ENCODE measurements at places on chromosomes 6 and 20. TPM values are rescaled to one million over a fixed set of nuclear protein-coding genes. Genes with fewer than 3 reads are reported as not detected.

Gene EEF1A2
- 10.9 TPM for total RNA-seq

DNA sequence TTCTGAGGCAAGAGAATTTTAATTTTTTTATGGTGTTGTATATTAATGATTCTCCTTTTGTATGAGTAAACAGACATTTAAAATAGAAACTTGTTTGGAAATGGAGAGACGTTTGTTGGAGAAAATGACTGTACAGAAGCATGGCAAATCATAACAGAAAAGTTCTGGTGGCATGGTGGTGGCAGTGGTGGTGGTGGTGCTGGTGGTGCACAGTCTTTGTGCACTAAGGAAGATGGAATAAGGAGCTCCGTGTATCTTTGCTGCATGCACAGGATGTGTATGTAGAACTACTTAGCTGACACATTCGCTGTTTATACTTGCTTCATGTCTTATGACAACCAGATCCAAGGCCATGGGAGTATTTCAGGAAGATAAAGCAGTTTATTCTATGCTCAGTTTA lies 294.9 kb downstream of the UTRN start:
- H3K27me3 ChIP-seq, result no peaks in the 10 kb centered on the region
- peak overlapping the region; percentile 58 for H3K27ac ChIP-seq
- H3K4me3 ChIP-seq, result peak overlapping the region; percentile 20

- H3K36me3 ChIP-seq, result peaks cover 6% of the 10 kb centered on the region
- peaks cover 22% of the 10 kb centered on the region for H3K4me1 ChIP-seq
- peaks cover 13% of the 10 kb centered on the region for H3K27me3 ChIP-seq
These were observed 1.1 kb downstream of the ABT1 start for GRCh38 chr6:26597821-26598220.

- H3K36me3 ChIP-seq, result peaks cover 45% of the 10 kb centered on the region
- peak overlapping the region; percentile 93 for H3K27ac ChIP-seq
- no peaks in the 10 kb centered on the region for H3K27me3 ChIP-seq
- no peak for ATAC-seq
- peak overlapping the region; percentile 92 for H3K4me3 ChIP-seq
These were observed 1.9 kb downstream of the NCOA7 start for GRCh38 chr6:125792680-125793079.

DNA sequence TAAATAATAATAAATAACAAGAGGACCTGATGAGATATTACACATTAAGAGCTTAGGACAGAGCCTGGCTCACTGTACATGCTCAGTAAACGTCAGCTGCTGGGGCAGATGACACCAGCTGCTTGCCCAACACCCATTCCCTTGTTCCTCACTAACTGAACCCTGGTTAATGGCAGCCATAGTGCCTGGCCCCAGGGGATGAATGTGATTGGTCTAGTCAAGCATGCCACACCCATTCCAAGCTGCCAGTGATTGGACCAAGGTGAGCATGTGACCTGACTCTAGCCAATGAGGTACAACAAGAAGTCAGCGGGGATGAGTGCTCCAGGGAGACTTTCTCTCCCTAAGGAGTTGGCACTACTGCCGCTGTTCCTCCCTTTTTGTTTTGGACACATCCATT lies 85.1 kb upstream of the PTPN1 start:
- peak; percentile 46 for ATAC-seq
- H3K4me1 ChIP-seq, result no peaks in the 10 kb centered on the region
- H3K36me3 ChIP-seq, result no peaks in the 10 kb centered on the region
- peaks cover 9% of the 10 kb centered on the region for H3K27me3 ChIP-seq
- H3K27ac ChIP-seq, result no peak overlapping the region
- no peak overlapping the region for H3K4me3 ChIP-seq

DNA sequence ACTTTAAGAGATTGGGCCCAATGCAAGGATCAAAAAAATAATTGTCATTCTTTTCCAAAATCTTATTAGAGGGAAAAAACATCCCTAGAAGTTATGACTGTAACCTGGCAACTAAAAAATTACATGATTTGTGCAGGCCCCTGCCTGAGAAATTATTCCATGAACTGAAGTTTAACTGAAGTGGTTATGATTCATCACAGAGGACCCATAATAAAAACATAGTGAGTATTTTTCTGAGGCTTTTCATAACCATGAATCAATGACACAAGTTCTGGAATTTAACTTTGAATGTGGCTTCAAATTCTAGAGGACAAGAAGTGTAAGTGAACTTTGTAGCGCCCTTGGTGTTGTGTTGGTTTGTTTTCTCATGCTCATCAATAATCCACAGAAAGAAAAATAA lies 31.1 kb upstream of the CARMIL1 start:
- H3K36me3 ChIP-seq, result no peaks in the 10 kb centered on the region
- H3K27me3 ChIP-seq, result peaks cover 7% of the 10 kb centered on the region
- H3K4me3 ChIP-seq, result no peak overlapping the region
- H3K27ac ChIP-seq, result no peak overlapping the region

- peaks cover 59% of the 10 kb centered on the region for H3K4me1 ChIP-seq
- peak overlapping the region; percentile 84 for H3K4me3 ChIP-seq
- H3K36me3 ChIP-seq, result peaks cover 35% of the 10 kb centered on the region
- H3K27ac ChIP-seq, result peak overlapping the region; percentile 87
- ATAC-seq, result no peak
These were observed 15.6 kb downstream of the RIPOR2 start for GRCh38 chr6:24920136-24920535.

GRCh38 chr20:56217829-56218228 lies 30.7 kb upstream of the MC3R start:
- ATAC-seq, result no peak
- peaks cover 4% of the 10 kb centered on the region for H3K27me3 ChIP-seq
- no peak overlapping the region for H3K4me3 ChIP-seq
- H3K4me1 ChIP-seq, result no peaks in the 10 kb centered on the region

- H3K4me1 ChIP-seq, result peaks cover 6% of the 10 kb centered on the region
- no peak overlapping the region for H3K4me3 ChIP-seq
- H3K27ac ChIP-seq, result no peak overlapping the region
- no peak for ATAC-seq
These were observed 56.8 kb upstream of the EEF1A1 start for GRCh38 chr6:73577676-73578075.

- peaks cover 22% of the 10 kb centered on the region for H3K27me3 ChIP-seq
- H3K36me3 ChIP-seq, result no peaks in the 10 kb centered on the region
These were observed 274.8 kb downstream of the LRFN2 start for GRCh38 chr6:40312213-40313015.

- H3K27me3 ChIP-seq, result peaks cover 15% of the 10 kb centered on the region
- H3K27ac ChIP-seq, result no peak overlapping the region
- ATAC-seq, result no peak
- no peaks in the 10 kb centered on the region for H3K4me1 ChIP-seq
- no peaks in the 10 kb centered on the region for H3K36me3 ChIP-seq
- no peak overlapping the region for H3K4me3 ChIP-seq
These were observed 230.3 kb downstream of the TBC1D7 start for GRCh38 chr6:13098006-13098405.

DNA sequence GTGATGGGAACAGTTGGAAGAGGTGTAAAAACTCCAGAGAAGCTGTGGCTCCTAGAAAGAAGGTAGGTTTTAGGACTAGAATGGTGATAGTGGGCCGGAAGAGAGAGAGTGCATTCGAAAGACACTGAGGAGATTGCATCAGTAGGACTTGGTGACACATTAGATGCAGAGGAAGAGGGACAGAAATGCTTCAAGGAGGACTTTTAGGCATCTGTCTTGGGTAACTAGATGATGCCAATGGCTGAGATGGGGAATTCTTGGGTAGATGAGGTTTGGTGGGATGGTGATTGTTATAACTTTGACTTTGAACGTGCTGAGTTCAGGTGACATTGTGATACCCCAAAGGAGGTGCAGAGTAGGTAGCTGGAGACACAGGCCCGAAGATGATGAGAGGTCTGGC lies 196.5 kb downstream of the GMPR start:
- H3K4me1 ChIP-seq, result peaks cover 62% of the 10 kb centered on the region
- peak; percentile 51 for ATAC-seq
- peak overlapping the region; percentile 95 for H3K27ac ChIP-seq
- peaks cover 61% of the 10 kb centered on the region for H3K36me3 ChIP-seq

- peak; percentile 23 for ATAC-seq
- peaks cover 43% of the 10 kb centered on the region for H3K4me1 ChIP-seq
These were observed 1.4 kb downstream of the RREB1 start for GRCh38 chr6:7108964-7109836.

GRCh38 chr6:90859056-90859455 lies 272.2 kb upstream of the MAP3K7 start:
- H3K4me1 ChIP-seq, result no peaks in the 10 kb centered on the region
- no peaks in the 10 kb centered on the region for H3K36me3 ChIP-seq
- peaks cover 13% of the 10 kb centered on the region for H3K27me3 ChIP-seq
- H3K27ac ChIP-seq, result no peak overlapping the region
- H3K4me3 ChIP-seq, result no peak overlapping the region

DNA sequence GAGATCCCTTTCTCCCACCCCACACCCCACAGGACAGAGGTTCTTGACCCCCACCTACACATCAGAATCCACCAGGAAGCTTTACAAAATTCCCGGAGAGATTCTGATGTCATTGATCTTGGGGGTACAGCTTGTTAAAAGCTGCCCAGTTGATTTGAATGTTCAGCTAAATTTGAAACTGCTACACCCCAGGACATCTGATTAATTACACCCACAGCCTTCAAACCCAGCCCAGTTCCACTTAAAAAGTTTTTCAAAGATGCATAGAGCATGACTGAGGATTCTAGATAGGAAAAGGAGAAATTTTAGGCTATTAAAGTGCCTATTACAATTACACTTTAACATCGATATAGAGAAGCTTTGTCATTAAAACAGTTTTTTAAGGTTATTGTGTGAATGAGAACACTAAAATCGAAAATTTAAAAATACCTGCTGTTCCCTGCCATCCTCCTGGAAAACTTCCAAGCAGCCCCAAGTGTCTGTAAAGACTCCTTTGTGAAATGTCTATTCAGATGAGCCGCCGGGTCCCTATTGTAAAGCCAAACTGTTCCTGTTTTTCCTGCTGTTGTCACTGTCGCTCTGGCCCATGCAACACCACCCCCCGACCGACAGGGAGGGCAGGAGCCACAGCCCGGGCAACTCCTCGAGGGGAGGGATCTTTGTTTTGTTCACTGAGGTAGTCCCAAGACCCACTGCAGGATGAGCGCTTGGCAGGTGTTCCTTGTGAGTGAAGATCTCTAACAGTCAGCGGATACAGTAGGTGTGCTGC lies 132.5 kb upstream of the PHACTR3 start:
- no peak overlapping the region for H3K27ac ChIP-seq
- ATAC-seq, result no peak
- H3K4me3 ChIP-seq, result no peak overlapping the region

All from activated T-helper 17 cell treated with anti-CD3 and anti-CD28 coated beads, Interleukin-2, amount 50 U/mL, for 72 hours (primary cell).